ENCODE measurements at places on chromosomes 5 and 9.
A peak's percentile ranks its signal among the peaks of the same experiment; 100 is the strongest.

GRCh38 chr5:118614731-118615456 lies 373.5 kb downstream of the DTWD2 start:
- no peak overlapping the region for H3K4me3 ChIP-seq
- no peaks in the 10 kb centered on the region for H3K27me3 ChIP-seq
- no peaks in the 10 kb centered on the region for H3K36me3 ChIP-seq
- no peak for DNase-seq
- no peak overlapping the region for H3K27ac ChIP-seq
- H3K4me1 ChIP-seq: no peaks in the 10 kb centered on the region

DNA sequence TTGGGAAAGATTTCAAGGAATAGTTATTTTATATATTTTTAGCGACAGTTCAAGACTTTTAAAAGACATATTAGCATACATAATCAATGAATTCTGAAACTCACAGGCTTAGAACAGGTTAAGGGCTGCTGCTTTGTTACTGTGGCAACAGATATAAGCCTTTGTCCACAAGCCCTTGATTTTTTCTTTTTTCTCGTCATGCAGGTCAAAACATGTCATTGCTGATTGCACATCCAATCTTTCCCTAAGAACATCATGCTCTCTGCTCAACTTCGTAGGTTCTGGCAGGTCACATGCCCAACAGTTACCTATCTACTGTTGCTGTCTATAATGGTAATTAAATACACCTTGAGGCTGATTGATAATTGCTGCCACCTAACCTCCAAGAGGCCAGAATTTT lies 172.5 kb upstream of the PTPRD start:
- peaks cover 12% of the 10 kb centered on the region for H3K36me3 ChIP-seq
- no peaks in the 10 kb centered on the region for H3K4me1 ChIP-seq
- no peak overlapping the region for H3K4me3 ChIP-seq
- no peak overlapping the region for H3K27ac ChIP-seq
- no peak for DNase-seq
- no peaks in the 10 kb centered on the region for H3K27me3 ChIP-seq

DNA sequence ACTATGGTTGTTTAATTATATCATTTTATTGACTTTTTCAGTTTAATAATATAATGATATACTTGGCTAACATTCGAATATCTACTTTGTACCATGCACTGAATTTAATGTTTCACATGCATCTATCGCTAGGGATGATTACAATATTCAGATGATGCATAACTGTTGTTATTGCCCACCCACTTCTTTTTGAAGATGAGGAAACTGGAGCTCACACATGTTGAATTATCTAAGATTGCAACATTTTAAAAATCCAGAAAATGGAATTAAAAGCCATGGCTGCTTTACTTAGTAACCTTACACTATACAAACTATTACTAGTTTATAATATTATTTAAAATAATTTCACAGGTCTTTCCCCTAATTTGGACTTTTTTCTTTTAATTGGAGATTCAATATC lies 171.7 kb downstream of the TLR4 start:
- peaks cover 55% of the 10 kb centered on the region for H3K27me3 ChIP-seq
- H3K27ac ChIP-seq: no peak overlapping the region
- DNase-seq: no peak
- H3K4me3 ChIP-seq: no peak overlapping the region
- no peaks in the 10 kb centered on the region for H3K4me1 ChIP-seq

DNA sequence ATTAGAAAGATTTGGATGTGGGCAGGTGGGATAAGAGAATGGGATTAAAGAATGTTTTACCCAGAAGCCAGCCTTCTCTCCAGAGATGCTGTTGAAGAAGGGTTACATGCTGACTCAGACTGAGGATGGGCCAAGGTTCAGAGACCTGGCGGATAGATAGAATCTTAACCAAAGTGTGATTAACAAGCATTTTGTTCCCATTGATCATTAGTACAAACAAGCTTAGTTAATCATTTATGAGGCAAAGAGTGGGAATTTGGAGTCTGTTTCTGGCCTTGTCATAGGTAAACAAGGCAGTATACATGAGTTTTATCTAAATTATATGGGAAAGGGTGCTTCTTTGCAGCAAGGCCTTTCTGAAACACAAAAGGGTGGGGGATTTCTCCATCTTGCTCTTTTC lies 20.8 kb upstream of the DTWD2 start:
- H3K27ac ChIP-seq: no peak overlapping the region
- H3K4me1 ChIP-seq: no peaks in the 10 kb centered on the region
- no peak for DNase-seq
- H3K4me3 ChIP-seq: no peak overlapping the region

DNA sequence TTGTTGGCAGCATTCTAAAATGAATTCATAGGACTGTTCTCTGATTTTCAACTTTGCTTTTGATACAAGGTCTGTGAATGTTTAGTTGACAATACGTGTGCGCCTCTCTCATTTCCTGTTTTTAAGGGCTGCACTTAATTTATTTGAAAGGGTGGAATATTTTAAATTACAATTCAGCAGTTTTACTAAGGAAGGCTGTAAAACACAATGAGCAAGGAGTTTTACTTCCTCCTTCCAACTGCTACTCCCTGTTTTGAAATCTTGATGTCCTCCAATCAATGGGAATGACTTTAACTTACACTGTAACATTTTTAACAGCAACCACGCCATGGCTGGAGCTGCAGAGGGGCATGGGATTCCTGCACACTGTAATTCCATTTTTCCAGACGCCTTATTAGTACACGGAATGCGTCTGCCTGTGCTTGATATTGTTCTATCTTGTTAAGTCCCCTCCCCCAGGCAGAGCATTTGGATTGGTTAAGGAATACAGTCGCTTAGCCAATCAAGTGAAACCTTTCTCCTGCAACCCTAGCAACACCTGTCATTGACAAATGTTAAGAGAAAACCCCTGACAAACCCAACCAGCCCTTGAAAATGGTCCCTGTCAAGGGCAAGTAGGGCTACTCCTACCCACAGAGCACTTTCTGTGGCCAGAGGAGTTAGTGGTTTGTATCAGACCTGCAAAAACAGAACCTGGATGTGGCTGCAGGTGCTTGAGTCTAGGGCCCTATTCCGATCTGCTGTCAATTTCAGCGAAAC lies 12.5 kb upstream of the ZSWIM6 start:
- peaks cover 47% of the 10 kb centered on the region for H3K27me3 ChIP-seq
- DNase-seq: no peak
- no peak overlapping the region for H3K27ac ChIP-seq
- H3K36me3 ChIP-seq: no peaks in the 10 kb centered on the region
- H3K4me1 ChIP-seq: peaks cover 4% of the 10 kb centered on the region
- H3K4me3 ChIP-seq: peak overlapping the region; percentile 10

DNA sequence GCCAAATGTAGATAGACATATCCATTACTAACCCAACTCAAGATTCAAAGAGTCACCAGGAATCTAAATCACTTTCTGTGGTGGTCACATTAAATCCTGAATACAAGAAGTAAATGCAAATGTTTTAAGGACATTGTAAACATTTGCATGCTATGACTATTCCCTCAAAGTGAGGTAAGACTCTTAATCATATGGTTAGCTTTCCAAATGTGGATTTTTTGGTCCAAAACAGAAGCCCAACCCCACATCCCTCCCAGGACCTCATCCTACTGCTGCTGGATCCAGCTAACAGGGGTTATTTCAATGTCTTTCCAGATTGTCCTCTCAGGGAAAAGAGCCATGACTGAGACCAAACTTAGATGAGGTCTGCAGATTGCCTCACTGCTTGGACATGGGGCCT lies 228.1 kb upstream of the PANK3 start:
- H3K27me3 ChIP-seq: peaks cover 29% of the 10 kb centered on the region
- no peaks in the 10 kb centered on the region for H3K4me1 ChIP-seq
- DNase-seq: no peak
- no peaks in the 10 kb centered on the region for H3K36me3 ChIP-seq
- H3K4me3 ChIP-seq: no peak overlapping the region
- no peak overlapping the region for H3K27ac ChIP-seq

- DNase-seq: no peak
- no peak overlapping the region for H3K27ac ChIP-seq
- no peaks in the 10 kb centered on the region for H3K36me3 ChIP-seq
These were observed 551.5 kb upstream of the TLE4 start for GRCh38 chr9:79020276-79020675.

GRCh38 chr5:139676406-139676805 lies 28.3 kb downstream of the CXXC5 start:
- peaks cover 28% of the 10 kb centered on the region for H3K4me1 ChIP-seq
- DNase-seq: no peak
- no peaks in the 10 kb centered on the region for H3K27me3 ChIP-seq
- no peak overlapping the region for H3K4me3 ChIP-seq
- H3K27ac ChIP-seq: peak overlapping the region; percentile 88
- H3K36me3 ChIP-seq: no peaks in the 10 kb centered on the region

- no peak overlapping the region for H3K4me3 ChIP-seq
- no peak for DNase-seq
- H3K27ac ChIP-seq: no peak overlapping the region
- H3K27me3 ChIP-seq: no peaks in the 10 kb centered on the region
These were observed 10.0 kb downstream of the NAIF1 start for GRCh38 chr9:128056887-128057723.

DNA sequence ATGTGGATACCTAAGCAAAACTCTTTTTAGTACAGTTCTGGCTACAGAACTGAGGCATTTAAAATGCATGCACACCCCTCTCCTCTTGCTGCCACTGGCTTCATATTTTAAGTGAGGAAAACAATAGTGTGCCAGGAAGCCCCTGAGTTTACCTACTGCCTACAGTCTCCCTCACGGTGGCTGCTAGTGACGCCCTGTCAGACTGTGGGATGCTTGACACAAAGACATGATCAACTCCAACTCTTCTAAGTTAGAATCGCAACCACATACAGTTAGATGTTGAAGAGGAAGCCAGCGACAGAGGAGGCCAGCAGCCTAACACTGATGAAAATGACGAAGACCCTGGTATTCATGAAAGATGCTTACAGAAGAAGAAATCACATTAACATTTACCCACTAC lies 1.3 kb downstream of the SEC16A start:
- peak overlapping the region; percentile 96 for H3K4me3 ChIP-seq
- H3K27ac ChIP-seq: peak overlapping the region; percentile 96
- H3K36me3 ChIP-seq: peaks cover 9% of the 10 kb centered on the region
- H3K27me3 ChIP-seq: no peaks in the 10 kb centered on the region
- H3K4me1 ChIP-seq: peaks cover 26% of the 10 kb centered on the region

DNA sequence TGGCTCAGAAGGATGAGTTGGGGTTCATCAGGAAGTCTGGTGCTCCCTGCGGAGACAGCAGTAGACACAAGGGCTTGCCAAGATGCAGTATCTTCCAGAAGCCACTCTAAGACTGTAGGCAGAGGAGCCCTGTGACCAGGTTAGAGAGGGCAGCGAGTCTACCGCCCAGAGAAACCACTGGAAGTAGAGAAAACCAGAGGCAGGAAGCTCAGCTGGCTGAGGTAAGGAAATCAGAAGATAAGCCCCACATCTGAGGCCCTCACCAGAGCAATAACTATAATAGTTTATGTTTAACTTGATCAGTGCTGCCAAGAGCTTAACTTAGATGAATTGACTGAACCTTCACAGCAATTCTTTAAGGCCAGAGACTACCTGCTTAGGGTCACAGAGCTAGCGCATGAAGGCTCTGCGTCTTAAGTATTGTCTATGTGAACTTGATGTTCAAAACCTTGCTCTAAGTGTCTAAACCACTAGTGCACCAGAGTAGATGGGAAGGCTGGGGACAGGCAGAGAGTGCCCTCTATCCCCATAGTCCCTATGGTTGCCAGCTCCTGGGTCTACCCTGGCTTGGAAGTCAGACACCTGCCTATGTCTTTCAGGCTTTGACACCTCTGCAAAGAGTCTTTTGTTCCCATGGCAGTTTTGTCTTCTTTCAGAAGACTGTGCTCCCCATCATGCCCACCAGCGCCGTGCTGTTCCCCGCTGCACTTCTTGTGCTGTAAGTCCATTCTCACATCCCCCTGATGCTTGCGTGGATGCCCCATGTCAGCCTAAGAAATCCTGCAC lies 228.2 kb upstream of the KLF4 start:
- no peaks in the 10 kb centered on the region for H3K4me1 ChIP-seq
- no peak for DNase-seq
- no peak overlapping the region for H3K4me3 ChIP-seq
- peaks cover 3% of the 10 kb centered on the region for H3K27me3 ChIP-seq
- H3K36me3 ChIP-seq: no peaks in the 10 kb centered on the region

DNA sequence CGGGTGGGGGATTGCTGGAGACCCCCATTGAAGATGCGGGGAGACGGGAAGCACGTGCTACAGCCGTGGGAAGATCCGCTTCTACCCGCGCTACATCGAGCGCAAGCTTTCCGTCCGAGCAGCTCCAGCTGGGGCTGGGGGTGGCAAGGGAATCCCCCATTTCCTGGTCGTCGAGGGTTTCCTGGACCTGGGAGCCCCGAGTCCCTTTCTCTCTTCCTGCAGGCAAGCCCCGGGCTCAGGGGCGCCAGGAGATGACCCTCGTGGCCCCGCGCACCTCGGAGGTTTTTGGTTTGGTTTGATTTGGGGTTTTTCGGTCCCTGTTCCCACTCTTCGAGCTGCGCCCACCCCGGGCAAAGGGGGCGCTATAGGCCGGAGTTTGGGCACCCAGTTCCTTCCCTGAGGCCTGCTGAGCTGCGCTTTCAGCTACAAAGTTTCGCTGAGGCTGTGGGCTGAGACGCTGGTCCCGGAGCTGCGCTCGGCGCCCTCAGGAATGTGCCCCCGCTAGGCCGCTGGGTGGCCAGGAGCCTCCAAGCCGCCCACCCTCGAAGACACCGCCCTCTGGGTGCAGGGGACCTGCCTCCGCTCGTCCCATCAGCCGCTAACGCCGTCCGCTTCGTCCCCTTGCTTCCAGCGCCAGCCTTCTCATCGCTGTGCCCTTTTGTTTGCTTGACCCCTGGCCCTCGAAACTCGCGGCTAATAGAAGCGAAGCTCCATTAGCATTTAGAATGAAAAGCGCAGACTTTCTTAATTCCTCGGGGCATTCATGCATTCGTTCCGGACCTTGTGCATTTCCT lies 2.9 kb downstream of the NR4A3 start:
- peaks cover 5% of the 10 kb centered on the region for H3K36me3 ChIP-seq
- peak overlapping the region; percentile 94 for H3K4me3 ChIP-seq
- H3K27ac ChIP-seq: peak overlapping the region; percentile 73
- peak; percentile 76 for DNase-seq
- H3K27me3 ChIP-seq: peaks cover 10% of the 10 kb centered on the region
- peaks cover 54% of the 10 kb centered on the region for H3K4me1 ChIP-seq

- no peak for DNase-seq
- no peaks in the 10 kb centered on the region for H3K27me3 ChIP-seq
- no peak overlapping the region for H3K27ac ChIP-seq
- no peaks in the 10 kb centered on the region for H3K4me1 ChIP-seq
- H3K36me3 ChIP-seq: no peaks in the 10 kb centered on the region
These were observed 245.5 kb downstream of the SMARCA2 start for GRCh38 chr9:2260417-2261306.

DNA sequence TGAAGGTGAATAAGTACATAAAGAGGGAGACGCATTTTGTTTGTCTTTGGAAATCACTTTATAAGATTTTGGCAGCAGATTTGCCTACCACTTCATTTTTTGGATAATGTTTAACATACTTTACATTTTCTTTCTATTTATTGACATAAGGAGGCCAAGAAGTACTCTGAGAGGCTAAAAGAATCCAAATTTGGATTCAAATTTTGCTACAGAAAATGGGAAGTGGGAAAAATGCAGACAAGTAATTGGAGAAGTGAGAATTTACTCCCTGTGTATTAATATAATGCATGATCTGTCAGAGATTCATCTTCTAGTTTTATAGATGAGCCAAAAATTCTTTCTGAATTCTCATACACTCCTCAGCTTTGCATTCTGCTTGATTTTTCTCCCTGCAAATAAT lies 411.2 kb upstream of the CTNND2 start:
- H3K4me1 ChIP-seq: no peaks in the 10 kb centered on the region
- H3K4me3 ChIP-seq: no peak overlapping the region
- no peak overlapping the region for H3K27ac ChIP-seq
- H3K27me3 ChIP-seq: no peaks in the 10 kb centered on the region
